ENCODE measurements at places on chromosomes 12 and 14.

DNA sequence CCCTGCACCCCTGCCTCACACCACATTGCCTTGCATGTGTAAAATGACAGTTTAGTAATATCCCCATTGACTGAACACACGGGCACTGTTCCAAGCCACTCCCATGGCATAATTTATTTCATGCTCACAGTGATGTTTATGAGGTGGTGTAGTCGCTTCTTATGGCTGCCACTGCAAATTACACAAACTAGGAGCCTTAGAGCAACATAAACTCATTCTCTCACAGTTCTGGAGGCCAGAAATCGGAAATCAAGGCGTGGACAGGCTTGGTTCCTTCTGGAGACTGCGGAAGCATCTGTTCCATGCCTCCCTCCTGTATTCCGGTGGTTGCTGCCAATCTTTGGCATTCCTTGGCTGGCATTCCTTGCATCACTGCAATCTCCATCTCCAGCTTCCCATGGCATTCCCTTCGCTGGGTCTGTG, 97.3 kb downstream of the RIN3 start:
- DNase-seq, result no peak

DNA sequence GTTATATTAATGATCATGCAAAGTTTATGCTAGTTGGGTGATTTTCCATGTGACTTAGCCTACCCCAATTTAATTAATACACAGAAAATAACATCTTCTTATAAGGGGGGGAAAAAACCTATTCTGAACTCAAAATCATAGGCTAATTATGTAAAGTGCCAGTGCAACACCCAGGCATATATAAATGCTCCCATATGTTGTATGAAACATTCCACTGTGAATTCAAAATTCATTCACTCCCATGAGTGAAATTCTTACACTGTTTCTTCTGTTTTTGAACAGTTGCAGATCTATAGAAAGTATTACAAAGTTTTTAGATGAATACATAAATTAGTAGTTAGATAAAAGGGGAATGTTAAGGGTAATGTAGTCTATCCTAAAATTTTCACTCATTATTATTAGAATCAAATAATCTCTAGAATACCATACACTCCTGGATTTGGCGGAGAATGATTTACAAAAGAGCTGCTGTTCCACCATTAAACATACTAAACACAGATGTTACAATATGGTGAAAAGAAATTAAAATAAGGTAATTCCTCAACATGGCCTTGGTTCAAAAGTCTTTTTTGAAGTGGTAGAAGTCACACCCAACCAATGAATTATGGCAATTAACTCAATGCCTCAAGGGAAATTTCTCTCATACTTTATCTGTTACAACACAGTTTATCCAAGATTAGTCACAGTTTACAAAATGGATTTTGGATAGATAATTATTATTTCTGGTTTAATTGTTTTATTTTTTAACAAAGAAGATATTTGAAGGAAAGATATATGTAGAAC, 454.1 kb upstream of the FLRT2 start:
- no peak for DNase-seq

DNA sequence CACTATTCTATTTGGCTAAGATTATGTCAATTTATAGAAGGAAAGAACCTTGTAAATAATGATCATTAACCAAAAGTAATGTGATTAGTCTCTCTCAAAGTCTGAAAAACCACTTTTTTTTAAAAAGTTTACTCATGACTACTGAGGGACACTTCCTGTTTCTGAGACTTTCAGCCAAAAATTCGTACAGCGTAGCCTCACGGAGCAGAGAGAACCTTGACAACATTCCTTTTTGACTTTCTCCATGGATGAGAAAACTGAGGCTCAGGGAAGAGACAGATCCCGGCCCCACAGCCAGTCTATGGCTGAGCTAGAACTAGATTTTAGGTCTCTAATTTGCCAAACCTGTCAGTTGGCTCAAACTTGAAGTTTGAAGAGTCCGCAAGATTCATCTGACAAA, 68.2 kb downstream of the DAD1 start:
- DNase-seq, result no peak

DNA sequence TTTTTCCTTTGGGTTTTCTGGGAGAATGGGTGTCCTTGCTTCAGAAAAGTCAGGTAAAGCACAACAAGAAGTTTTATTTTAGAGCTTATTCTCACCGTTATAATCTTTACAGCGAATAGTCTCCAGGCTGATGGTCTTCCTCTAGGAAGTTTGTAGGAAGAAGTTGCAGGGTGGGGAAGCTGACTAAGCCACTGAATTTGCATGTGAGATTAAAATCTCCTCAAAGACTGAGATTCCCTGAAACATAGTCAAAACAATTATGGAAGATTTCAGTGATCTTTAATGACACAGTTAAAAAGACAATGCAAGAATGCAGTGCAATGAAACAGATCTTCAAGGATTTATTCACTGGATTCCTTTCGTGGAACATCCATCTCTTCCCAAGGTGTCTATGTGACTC, 1.2 kb downstream of the TAS2R10 start:
- DNase-seq, result no peak

DNA sequence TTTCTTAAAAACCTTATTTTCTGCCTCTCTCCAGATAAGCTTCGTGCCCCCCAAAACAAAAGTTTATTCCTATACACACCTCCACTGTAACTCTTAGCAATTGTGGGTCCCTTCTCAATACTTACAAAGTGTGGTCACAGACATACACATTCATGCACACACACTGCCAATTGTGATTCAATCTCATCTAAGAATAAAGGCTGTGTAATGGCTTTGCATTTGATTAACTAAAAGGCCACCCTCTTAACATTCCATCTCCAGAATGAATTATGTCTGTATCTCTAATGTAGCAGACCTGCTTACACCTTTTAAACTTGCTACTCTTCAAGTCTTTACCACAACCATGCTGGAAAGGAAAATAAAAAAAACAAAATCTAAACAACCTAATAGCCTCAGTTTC, 49.5 kb downstream of the MYF5 start:
- no peak for DNase-seq

GRCh38 chr14:32996343-32996742, 57.7 kb downstream of the NPAS3 start:
- DNase-seq, result no peak

GRCh38 chr14:67837011-67837624, 17.5 kb downstream of the RAD51B start:
- no peak for DNase-seq

- DNase-seq, result no peak
Measured at GRCh38 chr12:70359458-70360197, 6.5 kb upstream of the KCNMB4 start.

DNA sequence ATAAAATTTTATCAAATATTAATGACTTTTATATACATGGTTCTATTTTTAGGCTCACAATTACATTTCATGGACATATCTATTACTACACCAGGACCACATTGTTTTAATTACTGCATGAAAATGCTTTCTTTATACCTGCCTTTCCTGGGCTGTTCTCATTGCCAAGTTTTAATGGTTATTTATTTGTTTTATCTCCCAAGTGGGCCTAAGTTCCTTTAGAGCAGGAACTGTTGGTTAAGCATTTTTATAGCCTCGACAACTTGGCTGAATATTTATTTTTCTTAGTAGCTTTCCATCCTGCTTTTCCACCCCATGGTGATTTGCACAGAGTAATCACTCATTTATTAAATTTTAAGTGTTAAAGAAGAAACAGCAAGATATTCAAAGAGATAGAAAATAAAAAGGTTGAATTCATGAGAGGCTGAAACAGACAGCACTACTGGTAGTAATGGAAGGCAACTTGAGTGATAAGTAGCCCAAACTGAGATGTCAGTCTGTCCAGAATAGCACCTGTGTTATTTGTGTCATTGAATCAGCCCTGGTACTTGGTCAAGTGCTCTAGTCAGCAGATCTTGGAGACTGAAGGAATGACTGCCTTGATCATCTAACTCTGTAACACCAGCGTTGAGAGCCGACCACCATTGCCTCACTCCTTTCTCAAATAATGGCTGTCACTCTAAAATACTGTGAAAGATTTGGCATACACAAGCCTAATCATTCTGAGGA, 119.1 kb upstream of the EGLN3 start:
- no peak for DNase-seq

All from upper lobe of right lung (tissue), 1 donor.